Endothelial cell (in vitro differentiated cells): ENCODE measurements at places on chromosomes 5 and 9.

GRCh38 chr5:110354915-110355644, 371.4 kb downstream of the TMEM232 start:
- DNase-seq: no peak

DNA sequence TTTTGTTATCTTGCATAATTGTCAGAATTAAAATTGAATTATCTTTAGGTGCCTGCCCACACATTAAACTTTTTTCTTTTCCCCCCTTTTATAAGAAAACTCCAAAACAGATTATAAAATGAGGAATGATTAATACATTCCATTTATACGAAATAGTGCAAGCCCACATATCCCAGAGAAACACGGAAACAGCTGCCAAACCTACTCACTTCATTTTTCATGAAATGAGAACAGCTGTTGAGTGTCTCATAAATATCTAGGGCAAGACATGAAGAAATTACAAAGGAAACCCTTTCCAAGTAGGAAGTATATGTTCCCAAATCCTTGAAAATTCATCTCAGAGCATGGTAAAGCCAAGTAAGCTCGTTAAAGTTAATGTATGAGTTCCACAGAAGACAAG, 459.4 kb upstream of the NMUR2 start:
- no peak for DNase-seq

GRCh38 chr5:172550996-172551395, 90.1 kb upstream of the NEURL1B start:
- DNase-seq: no peak

- no peak for DNase-seq
Observed at GRCh38 chr5:143790457-143791112, 21.4 kb upstream of the HMHB1 start.

DNA sequence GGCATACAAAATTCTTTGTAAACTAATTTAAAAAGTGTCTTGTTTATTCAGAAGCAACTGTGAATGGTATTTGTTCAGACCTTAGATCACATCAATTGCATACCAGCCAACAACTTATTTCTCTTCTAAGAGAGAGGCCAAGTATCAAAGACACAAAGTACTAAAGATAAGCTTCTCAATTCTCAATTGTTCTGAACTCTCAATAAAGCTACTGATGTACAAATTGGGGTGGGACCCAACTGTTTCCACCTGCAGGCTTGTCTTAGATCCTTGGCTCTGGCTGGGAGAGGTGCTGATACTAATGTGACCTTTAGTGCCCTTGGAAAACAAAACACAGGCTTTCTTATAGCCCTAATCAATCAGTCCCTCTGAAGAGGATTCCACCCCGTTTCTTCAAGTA, 22.1 kb downstream of the XRCC4 start:
- no peak for DNase-seq

GRCh38 chr5:122694884-122695283, 80.0 kb upstream of the SNX2 start:
- DNase-seq: no peak

DNA sequence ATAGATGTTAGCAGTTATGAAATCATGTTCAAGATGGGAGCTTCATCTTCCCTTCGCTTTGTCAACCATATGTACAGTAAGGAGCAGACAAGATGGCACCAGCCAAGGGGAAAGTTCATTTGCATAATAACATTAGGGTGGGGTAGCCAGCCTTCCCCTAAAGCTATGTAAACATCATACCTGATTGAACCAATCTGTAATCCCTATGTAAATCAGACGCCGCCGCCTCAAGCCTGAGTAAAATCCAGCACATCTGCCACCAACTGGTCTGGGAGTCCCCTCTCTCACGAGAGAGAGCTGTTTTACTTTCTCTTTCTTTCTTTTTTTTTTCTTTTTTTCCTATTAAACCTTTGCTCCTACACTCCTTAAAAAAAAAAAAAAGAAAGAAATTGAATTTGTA, 30.8 kb upstream of the REEP2 start:
- no peak for DNase-seq

GRCh38 chr5:6722015-6722414, 8.8 kb downstream of the TENT4A start:
- DNase-seq: no peak

- DNase-seq: peak; percentile 38
Observed at GRCh38 chr5:57780306-57780960, 297.8 kb upstream of the ACTBL2 start.

DNA sequence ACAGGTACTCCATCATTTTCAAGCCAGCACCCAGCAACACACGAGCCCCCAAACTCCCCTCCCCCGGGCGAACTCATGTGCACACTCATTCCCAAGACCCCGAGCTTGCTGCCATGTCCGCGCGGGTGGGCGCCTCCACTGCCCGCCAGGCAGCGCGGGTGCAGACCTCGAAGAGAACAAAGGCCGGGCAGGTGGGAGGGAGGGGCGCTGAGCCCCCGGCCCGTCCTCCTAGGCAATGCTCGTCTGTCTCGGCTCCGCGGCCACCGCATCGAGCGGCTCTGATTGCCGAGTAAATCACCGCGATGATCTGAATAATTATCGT, 47.1 kb upstream of the PSD2 start:
- no peak for DNase-seq

GRCh38 chr9:98565152-98566135, 143.3 kb downstream of the GABBR2 start:
- DNase-seq: no peak

- DNase-seq: no peak
Observed at GRCh38 chr5:24433555-24433954, 211.2 kb downstream of the CDH10 start.

- no peak for DNase-seq
Observed at GRCh38 chr9:109468927-109469326, 29.2 kb downstream of the PTPN3 start.
